Activated T-cell treated with anti-CD3 and anti-CD28 coated beads, Interleukin-2, amount 50 U/mL, for 48 hours (primary cell): ENCODE measurements at places on chromosomes 12 and 14.

- DNase-seq: no peak
Observed at GRCh38 chr12:132055535-132056096, 88.5 kb downstream of the DDX51 start.

DNA sequence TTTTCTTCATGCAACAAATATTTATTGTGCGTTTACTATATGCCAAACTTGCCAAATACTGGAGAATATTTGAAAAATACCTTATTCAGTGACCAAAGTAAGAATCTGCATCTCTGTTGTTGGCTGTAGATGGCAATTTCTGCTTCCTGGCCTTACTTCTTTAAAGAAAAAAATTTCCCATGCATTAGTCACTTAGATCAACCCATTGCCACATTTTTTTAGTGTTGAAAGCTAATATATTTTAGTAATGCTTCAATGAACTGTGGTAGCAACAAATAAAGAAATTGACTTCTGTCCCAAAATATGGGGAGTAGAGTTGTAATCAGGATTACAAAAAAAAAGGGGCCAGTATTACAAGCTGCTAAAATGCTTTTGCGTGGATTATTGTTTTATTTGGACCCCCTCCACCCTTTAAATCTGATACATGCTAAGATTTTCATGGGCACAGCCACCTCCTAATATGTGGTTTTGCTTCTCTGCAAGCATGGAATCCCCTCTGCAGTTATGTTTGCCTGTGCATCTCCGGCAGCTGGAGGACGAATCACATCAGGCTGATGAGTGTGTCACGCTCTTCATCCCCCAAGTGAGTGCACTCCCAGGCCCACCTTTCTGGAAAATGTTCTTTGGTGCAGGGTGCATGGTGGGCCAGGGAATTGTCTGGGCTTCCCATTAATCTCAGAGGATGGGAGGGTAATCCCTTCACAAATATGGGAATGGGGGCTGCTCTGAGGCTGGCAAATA, 38.1 kb upstream of the PTCSC3 start:
- no peak for DNase-seq

- no peak for DNase-seq
Observed at GRCh38 chr14:92945544-92945943, 22.6 kb downstream of the CHGA start.

DNA sequence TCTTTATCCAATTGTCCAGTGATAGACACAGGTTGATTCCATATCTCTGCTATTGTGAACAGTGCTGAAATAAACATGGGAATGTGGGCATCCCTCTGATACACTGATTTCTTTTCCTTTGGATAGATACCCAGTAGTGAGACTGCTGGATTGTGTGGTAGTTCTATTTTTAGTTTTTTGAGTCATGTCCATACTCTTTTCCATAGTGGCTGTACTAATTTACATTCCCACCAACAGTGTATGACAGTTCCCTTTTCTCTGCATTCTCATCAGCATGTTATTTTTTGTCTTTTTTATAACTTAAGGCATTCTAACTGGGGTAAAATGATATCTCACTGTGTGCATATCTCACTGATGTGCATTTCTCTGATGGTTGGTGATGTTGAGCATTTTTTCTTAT, 24.8 kb upstream of the VASH1 start:
- no peak for DNase-seq

GRCh38 chr14:54350203-54350602, 46.6 kb upstream of the CDKN3 start:
- DNase-seq: no peak

GRCh38 chr12:80230068-80230467, 130.7 kb downstream of the OTOGL start:
- no peak for DNase-seq

GRCh38 chr12:125399489-125399888, 334.3 kb downstream of the AACS start:
- no peak for DNase-seq
